ENCODE measurements at places on chromosomes 3 and 15.

- DNase-seq, result no peak
Observed at GRCh38 chr3:14852717-14853116, 34.0 kb downstream of the FGD5 start.

GRCh38 chr3:156626104-156626503 lies 48.3 kb upstream of the TIPARP start:
- no peak for DNase-seq

- no peak for DNase-seq
Observed at GRCh38 chr3:141414800-141415462, 46.6 kb downstream of the ZBTB38 start.

- DNase-seq, result no peak
Observed at GRCh38 chr3:151265866-151266265, 12.5 kb downstream of the P2RY14 start.

- no peak for DNase-seq
Observed at GRCh38 chr3:141268306-141268705, 36.7 kb downstream of the PXYLP1 start.

- no peak for DNase-seq
Observed at GRCh38 chr3:34920806-34921205, 718.5 kb upstream of the ARPP21 start.

GRCh38 chr3:195546130-195546560 lies 3.0 kb upstream of the PPP1R2 start:
- no peak for DNase-seq

GRCh38 chr3:179348325-179349013 lies 960 bp downstream of the MFN1 start:
- no peak for DNase-seq

DNA sequence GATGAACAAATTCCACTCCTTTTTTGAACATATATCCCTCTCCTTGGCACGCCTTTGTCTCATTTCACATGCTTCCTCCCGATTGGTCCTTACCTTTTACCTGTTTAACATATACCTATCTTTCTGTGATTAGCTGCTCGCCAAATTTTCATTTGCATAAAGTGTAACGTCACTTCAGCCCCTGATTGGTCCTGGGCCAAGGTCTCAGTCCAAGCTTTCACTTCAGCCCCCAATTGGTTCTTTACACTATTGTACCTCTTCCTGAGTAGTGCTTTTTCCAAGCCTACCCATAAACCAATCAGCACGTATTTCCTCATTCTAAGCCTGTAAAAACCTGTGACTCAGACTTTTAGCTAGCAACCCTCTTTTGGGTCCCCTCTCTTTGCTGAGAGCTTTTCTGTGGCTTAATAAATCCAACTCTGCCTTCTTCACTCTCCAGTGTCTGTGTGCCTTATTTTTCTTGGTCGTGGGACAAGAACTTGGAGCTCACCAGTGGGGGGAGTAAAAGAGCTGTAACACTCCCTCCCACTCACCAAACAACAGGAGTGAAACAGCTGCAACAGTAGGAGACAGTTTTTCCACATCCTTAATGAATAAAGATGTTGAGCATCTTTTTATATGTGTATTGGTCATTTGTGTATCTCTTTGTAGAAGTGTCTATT lies 584 bp upstream of the XCR1 start:
- no peak for DNase-seq

DNA sequence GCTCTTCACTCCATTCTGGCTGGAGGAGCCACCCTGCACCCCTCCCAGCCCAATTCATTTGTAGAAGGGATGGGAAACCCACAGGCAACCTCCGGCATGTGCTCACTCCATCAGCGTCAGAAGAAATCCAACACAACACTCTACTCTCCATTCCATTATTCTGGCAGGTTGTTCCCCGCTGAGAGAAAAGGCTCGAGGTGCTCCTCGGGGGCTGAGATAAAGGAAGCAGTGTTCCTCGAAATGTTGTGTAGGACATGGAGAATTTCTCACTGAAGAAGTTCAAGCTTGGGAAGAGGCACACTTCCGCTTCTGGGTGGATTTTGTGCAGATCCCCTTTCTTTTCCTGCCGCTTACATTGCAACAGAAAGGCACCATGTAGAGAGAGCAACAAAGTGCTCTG lies 355.0 kb upstream of the CFAP20DC start:
- no peak for DNase-seq

DNA sequence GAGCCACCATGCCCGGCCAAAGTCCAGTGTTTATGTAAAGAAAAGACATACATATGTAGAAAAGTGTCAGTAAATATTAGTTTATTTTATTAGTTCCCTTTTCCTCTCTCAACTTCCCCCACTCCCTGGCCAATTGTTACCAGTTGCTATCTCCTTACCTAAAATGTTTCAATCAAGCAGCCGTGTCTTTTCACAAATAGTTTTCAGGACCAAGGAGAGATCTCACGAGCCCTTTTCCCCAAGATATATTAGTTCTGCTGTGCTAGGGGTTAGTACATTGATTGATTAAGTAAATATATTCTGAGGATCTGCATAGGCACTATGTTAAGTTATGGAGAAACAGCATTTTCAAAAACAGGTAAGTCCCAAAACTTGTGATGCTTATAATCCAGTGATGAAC lies 87.4 kb downstream of the ZIC4 start:
- no peak for DNase-seq

- DNase-seq, result no peak
Observed at GRCh38 chr3:14137004-14137403, 12.2 kb downstream of the TMEM43 start.

- DNase-seq, result no peak
Observed at GRCh38 chr15:60125334-60125733, 121.2 kb downstream of the FOXB1 start.

- peak; percentile 52 for DNase-seq
Observed at GRCh38 chr3:142931222-142931621, 32.3 kb downstream of the PAQR9 start.

- no peak for DNase-seq
Observed at GRCh38 chr3:115071601-115072000, 75.5 kb downstream of the ZBTB20 start.

- DNase-seq, result no peak
Observed at GRCh38 chr3:72889310-72890165, 1.7 kb downstream of the GXYLT2 start.

DNA sequence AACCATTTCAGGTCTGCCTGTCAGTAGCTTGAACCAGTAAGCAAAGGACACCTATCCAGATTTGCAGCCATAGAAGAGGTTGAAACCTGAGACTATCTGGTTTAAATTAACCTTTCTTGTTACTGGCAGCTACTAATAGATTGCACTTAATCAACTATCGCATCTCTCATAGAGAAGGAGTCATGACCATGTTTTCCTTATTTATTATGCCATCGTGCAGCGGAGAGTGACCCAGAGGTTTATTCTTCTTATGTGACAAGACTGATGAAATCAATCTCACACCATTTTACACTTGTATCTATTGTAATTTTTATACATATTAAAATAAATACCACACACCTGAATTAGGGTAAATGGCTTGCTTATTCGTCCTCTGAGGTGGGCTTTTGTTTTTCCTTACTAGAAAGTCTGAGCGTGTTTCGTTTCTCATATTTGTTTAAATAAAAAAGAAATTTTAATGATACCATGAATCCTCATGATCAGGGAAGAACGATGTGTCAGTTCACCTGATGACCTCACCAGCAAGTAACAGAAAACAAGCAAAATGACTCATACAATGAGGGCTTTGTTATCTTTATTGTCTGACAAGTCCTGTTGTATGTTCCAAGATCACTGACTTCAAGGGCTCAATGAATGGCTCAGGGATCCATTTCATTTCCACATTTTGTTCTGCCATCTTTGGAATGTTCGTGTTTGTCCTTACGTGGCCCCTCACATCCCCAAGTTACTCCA lies 379.5 kb upstream of the DPH6 start:
- DNase-seq, result no peak

DNA sequence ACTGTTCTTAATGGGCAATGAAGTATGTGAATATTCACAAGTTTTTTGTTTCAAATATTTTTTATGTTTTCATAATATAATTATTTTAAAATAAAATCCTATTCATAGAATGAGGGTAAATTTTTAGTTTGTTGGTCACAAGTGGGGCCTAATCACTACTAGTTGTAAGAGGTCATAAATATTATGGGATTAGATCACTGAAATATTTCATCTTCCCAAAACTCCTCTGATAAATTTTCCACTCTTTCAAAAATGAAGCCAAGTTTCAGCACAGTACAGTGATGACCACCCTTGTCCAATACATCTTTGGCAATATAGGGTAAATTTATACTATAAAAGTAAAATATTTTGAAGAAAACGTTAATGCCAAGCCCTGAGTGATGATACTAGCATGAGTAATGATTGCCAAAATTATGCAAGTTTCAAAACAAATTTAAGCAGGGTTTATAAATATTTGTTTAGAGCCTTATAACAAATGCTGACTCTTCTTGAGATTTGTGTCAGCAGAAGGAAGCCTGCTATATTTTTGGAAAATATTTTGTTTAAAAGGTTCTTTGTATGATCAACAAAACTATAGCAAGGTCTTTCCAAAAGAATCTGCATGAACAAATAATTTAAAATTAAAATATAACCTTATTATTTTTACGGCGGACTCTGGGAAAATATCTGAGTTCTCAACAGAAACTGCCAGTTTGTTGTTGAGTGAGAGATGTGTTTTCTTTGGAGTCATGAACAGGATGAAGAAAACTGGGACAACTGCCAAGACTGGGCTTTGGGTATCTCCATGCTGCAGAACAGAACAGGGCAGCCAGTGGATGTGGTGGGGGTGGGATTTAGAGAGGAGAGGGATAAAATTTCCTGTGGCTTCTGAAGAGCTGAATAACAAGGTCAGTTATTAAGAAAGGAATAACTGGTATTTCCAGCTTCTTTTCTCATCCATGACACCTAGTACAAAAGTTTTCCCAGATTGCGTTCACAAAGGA lies 17.9 kb upstream of the TM4SF1 start:
- peak; percentile 9 for DNase-seq

DNA sequence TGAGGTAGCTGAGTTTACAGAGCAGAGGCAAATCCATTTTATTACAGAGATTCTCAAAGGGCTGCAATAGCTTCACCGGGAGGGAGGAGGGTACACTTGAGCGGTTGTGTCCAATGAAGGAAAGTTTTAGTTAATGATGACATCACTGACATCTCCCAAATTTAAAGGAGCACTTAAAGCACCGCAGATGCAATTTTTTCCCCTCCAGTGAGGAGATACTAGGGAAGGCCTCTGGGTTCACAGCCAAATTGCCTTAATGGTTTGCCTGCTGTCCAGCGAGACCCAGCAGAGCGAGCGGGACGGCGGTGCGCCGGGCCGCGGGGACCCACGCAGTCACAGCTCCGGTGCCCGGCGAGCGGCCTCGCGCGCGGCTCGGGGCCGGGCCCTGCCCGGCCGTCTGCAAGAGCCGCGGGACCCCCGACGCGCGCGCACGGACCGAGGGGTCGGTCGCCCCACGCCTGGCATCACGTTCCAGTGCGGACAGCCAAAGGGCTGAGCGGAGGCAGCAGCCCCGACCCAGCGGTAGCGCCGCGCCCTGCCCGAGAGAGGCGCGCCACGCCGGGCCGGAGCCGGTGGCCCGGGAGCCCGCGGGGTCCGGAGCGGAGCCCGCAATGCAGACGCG lies 160.5 kb upstream of the CHRNA7 start:
- DNase-seq, result no peak

GRCh38 chr3:9247941-9248521 lies 1.4 kb downstream of the SRGAP3 start:
- no peak for DNase-seq

GRCh38 chr3:22939349-22939748 lies 263.8 kb upstream of the UBE2E2 start:
- no peak for DNase-seq

- DNase-seq, result no peak
Observed at GRCh38 chr3:16378920-16379319, 113.9 kb downstream of the OXNAD1 start.

- no peak for DNase-seq
Observed at GRCh38 chr3:157166561-157166960, 6.6 kb upstream of the CCNL1 start.

DNA sequence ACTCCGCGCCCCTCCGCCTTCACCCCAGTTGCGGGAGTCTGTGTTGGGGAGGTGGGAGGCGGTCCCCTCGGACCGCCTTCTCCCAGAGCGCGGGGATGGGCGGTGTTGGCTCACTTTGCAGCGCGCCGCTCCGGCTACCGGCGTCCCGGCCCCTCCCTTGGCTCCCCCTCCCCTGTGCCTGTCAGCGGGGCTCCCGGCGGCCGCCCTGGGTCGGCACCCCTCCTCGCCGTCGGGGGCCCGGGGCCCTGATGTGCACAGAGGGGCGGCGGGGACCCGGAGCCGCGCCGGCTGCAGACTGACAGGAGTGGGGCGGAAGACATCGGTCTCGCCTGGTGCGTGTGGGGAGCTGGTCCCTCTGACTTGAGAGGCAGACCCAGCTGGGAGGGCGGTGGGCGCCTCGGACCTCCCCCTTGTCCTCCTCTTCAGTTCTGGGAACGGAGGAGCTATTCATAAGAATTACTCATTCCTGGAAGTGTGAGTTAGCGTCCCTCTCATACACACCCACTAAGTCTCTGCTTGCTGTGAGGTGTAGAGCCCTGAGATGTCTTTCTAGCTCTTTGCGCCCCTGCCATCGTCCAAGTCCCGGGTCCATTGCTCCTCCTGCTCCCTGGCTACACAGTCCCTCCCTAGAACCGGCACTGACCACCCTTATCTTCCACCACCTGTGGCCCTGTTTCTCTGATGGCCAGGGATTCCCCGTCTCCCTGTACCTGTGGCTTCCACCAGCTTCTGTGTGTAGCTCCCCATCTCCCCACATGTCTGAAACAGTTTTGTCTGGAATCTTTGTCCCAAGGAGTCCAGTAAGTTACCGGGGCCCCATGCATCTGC lies 42.3 kb upstream of the ROPN1 start:
- DNase-seq, result peak; percentile 57

GRCh38 chr15:31385736-31386135 lies 59.1 kb downstream of the KLF13 start:
- no peak for DNase-seq

DNA sequence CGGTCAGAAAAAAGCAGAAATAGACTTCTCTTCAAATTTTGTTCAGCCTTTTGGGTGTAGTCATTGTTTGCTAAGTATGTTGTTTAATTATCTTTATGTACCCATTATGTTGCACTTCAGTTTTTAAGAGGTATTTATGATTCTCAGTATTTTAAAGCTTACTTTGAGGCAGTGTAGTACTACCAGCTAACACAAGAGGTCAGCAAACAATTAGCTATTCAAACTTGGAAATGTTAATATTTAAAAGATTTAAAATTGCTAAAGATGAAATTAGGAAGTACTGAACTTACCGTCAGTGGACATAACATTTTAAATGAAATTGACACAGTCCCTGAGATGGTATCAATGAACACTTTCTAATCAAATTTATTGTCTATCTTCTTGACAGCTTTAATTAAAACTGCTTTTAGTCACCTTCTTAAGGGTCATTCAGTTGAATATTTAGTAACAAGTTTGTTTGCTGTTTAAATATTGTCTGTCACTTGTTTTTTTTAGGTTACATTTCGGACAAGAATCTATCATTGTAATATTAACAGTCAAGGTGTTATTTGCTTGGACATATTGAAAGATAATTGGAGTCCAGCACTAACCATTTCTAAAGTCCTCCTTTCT lies 28.1 kb downstream of the NKIRAS1 start:
- no peak for DNase-seq

- DNase-seq, result no peak
Observed at GRCh38 chr3:159513444-159513843, 475.2 kb upstream of the IL12A start.
